ENCODE measurements at places on chromosomes 16 and 17. TPM values are rescaled to one million over a fixed set of nuclear protein-coding genes. Genes with fewer than 3 reads are reported as not detected.
A peak's percentile ranks its signal among the peaks of the same experiment; 100 is the strongest.

GRCh38 chr16:67917140-67917851 lies 14.4 kb downstream of the CTRL start:
- H3K27me3 ChIP-seq: no peaks in the 10 kb centered on the region
- H3K27ac ChIP-seq: peak overlapping the region; percentile 10
- DNase-seq: no peak
- H3K4me1 ChIP-seq: peaks cover 22% of the 10 kb centered on the region
- H3K4me3 ChIP-seq: no peak overlapping the region

DNA sequence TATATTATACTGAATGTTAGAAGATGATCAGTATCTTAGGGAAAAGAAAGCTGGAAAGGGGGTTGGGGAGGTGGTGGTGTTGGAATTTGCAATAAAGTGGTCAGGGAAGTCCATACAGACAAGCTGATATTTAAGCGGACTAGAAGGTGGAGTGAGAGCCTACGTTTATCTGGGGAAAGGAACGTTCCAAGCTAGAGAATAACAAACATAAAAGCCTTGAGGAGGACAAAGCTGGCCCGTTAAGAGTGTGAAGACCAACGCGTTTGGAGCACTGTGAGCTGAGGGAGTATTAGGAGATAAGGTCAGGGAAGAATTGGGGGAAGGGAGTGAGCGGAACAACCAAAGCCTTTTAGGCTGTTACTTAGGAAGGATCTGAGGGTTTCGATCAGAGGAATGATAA lies 1.4 kb downstream of the DDX42 start:
- no peaks in the 10 kb centered on the region for H3K27me3 ChIP-seq
- H3K36me3 ChIP-seq: no peaks in the 10 kb centered on the region
- H3K4me1 ChIP-seq: peaks cover 30% of the 10 kb centered on the region

GRCh38 chr16:17276010-17276530 lies 194.7 kb downstream of the XYLT1 start:
- no peaks in the 10 kb centered on the region for H3K36me3 ChIP-seq
- no peak overlapping the region for H3K4me3 ChIP-seq
- H3K27ac ChIP-seq: peak overlapping the region; percentile 75

GRCh38 chr16:28596115-28596630 lies 677 bp downstream of the SULT1A2 start:
- H3K27me3 ChIP-seq: no peaks in the 10 kb centered on the region
- DNase-seq: no peak
- peak overlapping the region; percentile 74 for H3K27ac ChIP-seq
- H3K36me3 ChIP-seq: no peaks in the 10 kb centered on the region
- H3K4me1 ChIP-seq: peaks cover 11% of the 10 kb centered on the region

DNA sequence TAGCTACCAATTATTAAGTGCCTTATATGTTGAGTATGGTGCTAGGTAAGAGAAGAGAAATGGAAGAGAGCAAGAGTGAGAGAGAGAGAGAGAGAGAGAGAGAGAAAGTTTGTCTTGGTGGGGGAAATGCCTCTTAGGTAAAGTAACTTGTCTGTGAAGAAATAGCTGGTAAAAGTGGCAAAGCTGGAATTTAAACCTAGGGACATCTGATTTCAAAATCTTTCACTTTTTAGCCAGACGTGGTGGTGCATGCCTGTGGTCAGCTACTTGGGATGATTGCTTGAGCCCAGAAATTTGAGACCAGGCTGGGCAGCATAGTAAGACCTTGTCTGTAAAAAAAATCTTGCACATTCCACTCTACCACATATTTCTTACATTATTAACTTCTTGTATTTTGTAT lies 23.0 kb upstream of the CDR2 start:
- DNase-seq: no peak
- H3K36me3 ChIP-seq: no peaks in the 10 kb centered on the region
- H3K4me3 ChIP-seq: no peak overlapping the region
- no peak overlapping the region for H3K27ac ChIP-seq
- H3K27me3 ChIP-seq: no peaks in the 10 kb centered on the region

PLD6 gene
- 3.2 TPM for total RNA-seq

GAST gene
- total RNA-seq: not detected

- H3K36me3 ChIP-seq: no peaks in the 10 kb centered on the region
- no peak for DNase-seq
- H3K27ac ChIP-seq: no peak overlapping the region
- no peak overlapping the region for H3K4me3 ChIP-seq
- no peaks in the 10 kb centered on the region for H3K27me3 ChIP-seq
- H3K4me1 ChIP-seq: no peaks in the 10 kb centered on the region
Measured at GRCh38 chr16:49564496-49565229, 191.1 kb downstream of the C16orf78 start.

TMEM114 gene
- not detected for total RNA-seq

- no peaks in the 10 kb centered on the region for H3K36me3 ChIP-seq
- no peak overlapping the region for H3K27ac ChIP-seq
- no peaks in the 10 kb centered on the region for H3K27me3 ChIP-seq
- H3K4me1 ChIP-seq: no peaks in the 10 kb centered on the region
- H3K4me3 ChIP-seq: no peak overlapping the region
Measured at GRCh38 chr17:79572136-79572925, 38.5 kb downstream of the RBFOX3 start.

DNA sequence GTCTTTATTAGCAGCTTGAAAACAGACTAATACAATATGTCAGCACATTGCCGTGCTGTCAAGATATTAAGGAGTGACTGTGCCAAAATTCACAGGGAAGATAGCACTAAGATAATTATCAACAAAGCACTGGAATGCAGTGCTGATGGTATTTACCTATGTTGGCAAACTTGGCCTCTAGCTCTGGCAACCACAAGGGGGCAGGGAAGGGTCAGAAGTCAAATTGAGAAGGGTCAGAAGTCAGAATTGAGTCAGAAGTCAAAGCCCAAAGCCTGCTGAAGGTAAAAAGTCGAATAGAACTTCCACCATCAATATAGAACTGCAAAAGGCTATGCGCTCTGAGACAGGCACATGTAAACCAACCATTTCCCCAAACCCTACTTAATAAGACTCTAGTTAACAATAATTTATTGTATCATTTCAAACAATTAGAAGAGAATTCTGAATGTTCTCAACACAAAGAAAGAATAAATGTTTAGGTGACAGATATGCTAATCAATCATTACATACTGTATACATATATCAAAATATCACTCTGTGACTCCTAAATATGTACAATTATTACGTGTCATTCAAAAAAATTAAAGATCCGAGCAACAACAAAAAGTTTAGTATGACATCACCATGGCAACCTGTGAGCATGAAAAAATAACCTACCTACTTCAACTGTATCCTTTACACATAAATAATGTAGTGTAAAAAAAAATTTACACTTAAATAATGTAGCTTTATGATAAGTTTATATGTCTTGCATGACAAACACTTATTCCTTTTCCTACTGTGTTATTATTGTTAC lies 916.1 kb downstream of the KCNJ2 start:
- DNase-seq: peak; percentile 14
- H3K4me1 ChIP-seq: no peaks in the 10 kb centered on the region
- H3K4me3 ChIP-seq: no peak overlapping the region
- no peaks in the 10 kb centered on the region for H3K36me3 ChIP-seq
- no peak overlapping the region for H3K27ac ChIP-seq

SPNS2 gene
- 23.6 TPM for total RNA-seq

DNA sequence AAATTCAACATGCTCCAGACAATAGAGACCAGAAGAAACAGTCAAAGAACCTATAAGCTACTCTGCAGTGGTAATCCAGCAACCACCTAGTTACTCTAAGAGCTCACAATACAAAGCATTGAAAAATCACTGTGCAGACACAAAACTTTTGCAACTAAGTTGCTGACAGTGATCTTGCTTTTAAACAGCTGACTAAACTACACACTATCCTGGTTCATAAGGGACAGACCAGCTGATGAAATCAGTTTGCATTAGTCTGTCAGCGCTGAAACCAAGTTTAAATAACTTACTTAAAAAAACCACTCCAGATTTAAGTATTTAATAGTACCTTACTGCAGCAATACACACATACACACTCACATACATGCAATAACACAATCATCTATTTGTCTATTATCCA lies 4.6 kb downstream of the VEZF1 start:
- H3K4me1 ChIP-seq: peaks cover 34% of the 10 kb centered on the region
- no peak for DNase-seq
- H3K27ac ChIP-seq: peak overlapping the region; percentile 93
- H3K36me3 ChIP-seq: peaks cover 26% of the 10 kb centered on the region
- no peaks in the 10 kb centered on the region for H3K27me3 ChIP-seq
- H3K4me3 ChIP-seq: no peak overlapping the region

GRCh38 chr16:28602529-28602928 lies 5.7 kb upstream of the SULT1A2 start:
- H3K27me3 ChIP-seq: no peaks in the 10 kb centered on the region
- H3K4me1 ChIP-seq: no peaks in the 10 kb centered on the region
- no peaks in the 10 kb centered on the region for H3K36me3 ChIP-seq
- DNase-seq: no peak
- H3K4me3 ChIP-seq: no peak overlapping the region

DNA sequence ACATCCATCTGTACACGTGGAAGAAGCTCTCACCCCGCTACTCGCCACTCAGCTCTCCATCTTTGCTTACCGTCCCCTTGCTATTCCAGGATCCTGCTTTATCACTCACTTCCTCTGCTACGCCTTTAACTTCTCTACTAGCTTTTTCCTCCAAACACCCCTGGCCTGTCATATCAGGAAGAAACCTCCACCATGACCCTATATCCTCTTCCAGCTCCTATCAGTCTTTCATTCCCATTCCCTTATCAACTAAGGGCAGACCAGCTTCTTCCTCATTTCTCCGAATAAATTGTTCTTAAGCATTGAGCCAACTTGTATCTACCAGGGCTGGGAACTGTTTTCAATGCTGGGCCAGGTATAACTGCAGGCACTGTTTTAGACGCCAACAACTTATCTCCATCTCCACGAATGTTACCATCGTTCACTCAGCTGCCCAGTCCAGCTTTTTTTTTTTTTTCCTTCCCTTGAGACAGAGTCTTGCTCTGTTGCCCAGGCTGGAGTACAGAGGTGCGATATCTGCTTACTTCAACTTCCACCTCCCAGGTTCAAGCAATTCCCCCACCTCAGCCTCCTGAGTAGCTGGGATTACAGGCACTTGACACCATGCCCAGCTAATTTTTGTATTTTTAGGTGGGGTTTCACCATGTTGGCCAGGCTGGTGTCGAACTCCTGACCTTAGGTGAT lies 4.3 kb downstream of the IQCK start:
- no peaks in the 10 kb centered on the region for H3K36me3 ChIP-seq
- H3K4me3 ChIP-seq: no peak overlapping the region
- no peak overlapping the region for H3K27ac ChIP-seq
- H3K27me3 ChIP-seq: no peaks in the 10 kb centered on the region

DNA sequence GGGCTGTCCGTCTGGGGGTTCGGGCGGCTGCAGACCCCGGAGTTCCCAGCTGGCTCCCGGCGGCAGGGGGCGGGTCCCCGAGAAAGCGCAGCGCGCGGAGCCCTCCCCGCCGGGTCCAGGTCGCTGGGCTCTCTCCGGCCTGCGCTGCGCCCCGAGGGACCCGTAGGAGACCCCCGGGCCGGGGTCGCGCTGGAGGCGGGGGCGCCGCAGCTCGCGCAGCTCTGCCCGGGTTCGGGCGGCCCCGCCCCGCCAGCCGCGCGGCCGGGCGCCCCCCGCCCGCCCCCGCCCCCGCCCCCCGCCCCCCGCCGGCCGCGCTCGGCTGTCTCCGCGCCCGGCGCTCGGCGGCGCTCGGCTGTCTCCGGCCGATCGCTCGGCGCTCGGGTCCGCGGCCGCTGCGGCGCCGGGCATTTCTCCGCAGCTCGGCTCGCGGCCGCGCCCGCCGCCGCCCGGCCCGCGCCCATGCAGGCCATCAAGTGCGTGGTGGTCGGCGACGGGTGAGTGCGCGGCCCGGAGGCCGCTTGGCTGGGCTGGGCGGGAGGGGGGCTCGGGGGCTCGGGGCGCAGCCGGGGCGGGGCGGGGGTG lies at the start of gene RAC3:
Gene RAC3, plus strand, starts transcription at position 376 of the 582 bp plus-strand sequence. Its CDS starts 84 bp downstream, at position 460.
- peak within 1 kb of the TSS; percentile 72 for H3K27ac ChIP-seq
- H3K27me3 ChIP-seq: peaks cover 9% of the 10 kb centered on the region
- DNase-seq: no peak
- peak within 1 kb of the TSS; percentile 49 for H3K4me3 ChIP-seq
- H3K4me1 ChIP-seq: peaks cover 26% of the 10 kb centered on the region
- no peaks in the 10 kb centered on the region for H3K36me3 ChIP-seq

Data from transverse colon (tissue), 4 donors.